ENCODE measurements at places on chromosomes 13 and 19.

- DNase-seq = no peak
Observed at GRCh38 chr13:82661126-82661525, 1221.1 kb downstream of the SLITRK1 start.

GRCh38 chr19:43790587-43790986 lies 9.8 kb upstream of the KCNN4 start:
- no peak for DNase-seq

DNA sequence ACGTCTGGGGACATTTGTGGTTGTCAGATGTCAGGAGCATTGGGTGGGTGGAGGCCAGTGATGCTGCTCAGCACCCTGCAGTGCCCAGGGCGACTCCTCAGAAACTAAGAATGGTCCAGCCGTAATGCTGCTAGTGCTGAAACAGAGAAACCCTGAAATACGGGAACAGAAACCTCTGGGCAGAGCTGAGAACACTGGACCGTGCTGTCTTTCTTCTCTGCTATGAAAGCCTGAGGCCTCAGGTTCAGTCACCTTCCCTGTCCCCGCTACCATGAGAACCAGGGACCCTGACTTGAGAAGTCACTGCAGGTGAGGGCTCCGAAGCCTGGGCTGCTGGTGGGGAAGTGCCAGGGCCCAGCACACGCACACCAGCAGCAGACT lies 13.4 kb downstream of the CAPS start:
- no peak for DNase-seq

DNA sequence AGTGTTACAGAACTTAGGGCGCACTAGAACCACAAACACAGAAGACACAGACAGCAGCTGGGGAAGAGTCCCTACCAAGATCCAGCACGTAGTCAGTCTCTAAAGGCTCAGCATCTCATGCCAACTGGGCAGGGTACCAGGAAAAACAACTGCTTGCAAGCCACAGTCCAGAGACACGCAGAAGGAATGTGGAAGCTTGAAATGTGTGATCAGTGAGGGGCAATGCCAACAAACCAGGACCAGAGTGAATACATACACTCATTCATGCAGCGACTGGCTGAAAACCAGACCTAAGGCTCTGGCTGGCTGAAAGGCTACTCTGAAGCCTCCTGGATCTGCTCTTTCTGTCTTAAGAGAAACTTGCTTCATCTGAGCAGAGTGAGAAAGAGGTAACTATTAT lies 1484.8 kb downstream of the EFNB2 start:
- DNase-seq = no peak

DNA sequence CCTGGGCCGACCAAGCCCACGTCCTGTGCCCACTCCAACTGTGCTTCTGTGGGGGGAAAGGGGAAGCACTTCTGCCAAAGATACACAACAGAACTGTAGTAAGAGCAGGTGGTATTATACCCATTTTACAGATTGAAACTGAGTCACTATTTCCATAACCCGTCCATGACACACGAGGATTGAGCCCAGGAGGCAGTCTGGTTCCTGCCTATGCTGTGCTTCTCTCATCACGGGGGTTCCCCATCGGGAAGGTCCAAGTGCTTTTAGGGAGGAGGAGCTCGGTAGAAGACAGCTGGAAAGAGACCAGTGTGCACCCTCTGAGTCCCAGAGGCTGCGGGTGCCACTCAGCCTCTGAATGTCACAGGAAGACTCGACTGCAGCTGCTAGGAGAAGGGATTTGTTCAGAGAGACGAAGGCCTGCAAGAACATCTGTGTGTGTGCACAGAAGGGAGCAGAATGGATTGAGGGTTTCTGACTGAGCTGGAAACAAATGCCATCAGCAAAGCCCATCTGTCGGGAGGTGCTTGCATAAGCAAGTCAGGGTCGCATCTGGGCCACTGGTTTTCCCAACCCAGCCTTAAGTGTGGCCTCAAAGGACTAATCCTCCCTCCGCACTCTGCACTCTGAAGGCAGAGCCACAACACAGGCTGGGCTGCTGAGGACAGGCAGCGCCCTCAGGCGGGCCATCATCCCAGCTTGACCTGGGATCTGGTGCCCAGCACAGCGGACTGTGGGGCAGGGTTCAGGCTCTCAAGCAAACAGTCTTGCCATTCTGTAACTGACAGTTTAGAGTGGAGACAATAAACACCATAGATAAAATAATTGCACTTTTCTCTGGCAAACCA lies 150.0 kb downstream of the DPF1 start:
- DNase-seq = no peak

GRCh38 chr13:94660695-94661326 lies 51.5 kb downstream of the SOX21 start:
- DNase-seq = peak; percentile 34

DNA sequence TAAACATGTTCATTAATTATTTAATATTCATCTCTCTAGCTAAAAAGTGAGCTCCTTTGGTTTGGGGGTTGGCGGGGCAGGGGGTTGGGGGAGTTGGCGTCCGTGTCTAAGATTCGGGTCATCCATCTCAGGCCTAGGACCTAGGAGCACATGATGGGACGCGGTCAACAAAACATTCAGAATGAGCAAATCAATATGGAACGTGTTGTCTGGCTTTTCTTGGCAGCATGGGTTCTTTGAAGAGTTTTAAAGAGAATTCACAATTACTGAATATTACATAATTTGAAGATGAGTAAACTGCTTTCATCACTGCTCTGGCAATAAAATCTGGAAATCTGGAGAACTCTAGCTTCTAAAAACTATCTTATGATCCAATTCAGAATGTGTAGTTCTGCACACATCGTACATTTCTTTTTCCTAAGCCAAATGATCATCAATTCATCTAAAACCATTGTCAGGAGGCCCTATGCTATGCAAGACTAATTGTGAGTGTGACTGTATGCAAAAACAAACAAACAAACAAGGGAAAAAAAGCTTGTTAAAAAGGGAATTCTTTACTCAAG lies 5.4 kb upstream of the ARGLU1 start:
- DNase-seq = no peak

- DNase-seq = no peak
Observed at GRCh38 chr19:46386996-46387712, 26.2 kb downstream of the CCDC8 start.

DNA sequence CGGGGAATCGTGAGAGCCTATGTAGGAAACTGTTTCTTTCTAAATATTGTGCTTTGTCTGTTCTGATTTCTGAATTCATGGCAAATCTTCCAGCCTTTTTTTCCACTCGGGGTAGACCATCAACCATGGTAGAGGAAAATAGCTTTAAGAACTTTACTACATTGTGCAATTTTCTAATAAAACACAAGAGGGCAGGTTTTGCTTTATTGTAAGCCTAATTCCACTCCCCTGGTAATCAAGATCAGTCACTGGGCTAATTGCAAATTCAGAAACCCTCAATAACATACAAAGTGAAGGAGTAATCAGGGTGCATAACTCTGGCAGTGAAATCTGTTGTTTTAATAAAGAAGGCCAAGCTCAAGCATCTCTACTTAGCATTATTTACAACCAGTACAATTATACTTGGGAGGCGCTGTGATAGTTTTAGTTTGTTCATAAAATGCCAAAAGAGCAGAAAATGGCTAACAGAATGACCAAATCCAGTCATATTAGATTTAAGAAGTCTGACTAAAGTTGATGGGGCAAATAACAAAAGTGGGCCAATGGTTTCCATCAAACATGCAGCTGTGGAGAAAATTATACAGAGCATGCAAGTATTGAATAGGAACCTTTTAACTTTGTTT lies 43.8 kb downstream of the DCT start:
- peak; percentile 36 for DNase-seq

DNA sequence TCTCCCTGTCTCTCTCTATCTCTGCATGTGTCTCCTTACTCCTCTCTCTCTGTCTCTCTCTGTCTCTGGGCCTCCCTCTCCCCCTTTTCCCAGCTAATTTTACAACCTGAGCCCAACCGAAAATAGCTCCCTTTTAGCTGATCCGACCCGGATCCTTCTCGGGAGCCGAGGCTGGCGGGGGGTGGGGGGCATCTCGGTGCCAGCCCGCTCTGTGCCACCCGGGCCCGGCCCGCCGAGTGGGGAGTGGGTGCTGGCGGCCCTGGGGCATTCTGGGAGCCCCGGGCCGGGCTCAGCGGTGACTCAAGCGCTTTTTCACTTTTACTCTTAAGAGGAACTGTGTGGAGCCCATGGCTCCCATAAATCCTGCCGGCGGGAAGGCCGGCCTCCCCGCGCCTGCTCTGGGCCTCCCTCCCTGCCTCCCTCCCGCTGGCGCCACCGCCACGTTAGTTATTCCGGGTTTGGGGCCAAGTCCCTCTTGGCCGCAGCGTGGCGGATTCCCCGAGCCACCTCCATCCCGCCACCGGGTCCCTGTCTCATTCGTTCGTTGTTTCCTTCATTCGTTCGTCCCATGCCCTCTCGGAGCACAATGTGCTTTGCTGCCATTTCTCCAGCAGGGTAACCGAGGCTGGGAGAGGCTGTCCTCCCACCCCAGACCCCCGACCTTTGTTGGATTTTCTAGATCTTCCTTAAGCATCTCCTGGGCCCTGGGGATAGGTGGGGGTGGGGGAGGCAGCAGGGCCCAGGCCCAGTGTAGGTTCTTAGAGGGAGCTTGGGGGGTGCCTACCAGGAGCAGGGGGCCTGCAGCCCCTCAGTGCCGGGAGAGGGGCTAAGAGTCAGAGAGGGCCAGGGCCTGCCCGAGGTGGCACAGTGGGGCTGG lies 3.2 kb downstream of the NFIC start:
- DNase-seq = no peak

DNA sequence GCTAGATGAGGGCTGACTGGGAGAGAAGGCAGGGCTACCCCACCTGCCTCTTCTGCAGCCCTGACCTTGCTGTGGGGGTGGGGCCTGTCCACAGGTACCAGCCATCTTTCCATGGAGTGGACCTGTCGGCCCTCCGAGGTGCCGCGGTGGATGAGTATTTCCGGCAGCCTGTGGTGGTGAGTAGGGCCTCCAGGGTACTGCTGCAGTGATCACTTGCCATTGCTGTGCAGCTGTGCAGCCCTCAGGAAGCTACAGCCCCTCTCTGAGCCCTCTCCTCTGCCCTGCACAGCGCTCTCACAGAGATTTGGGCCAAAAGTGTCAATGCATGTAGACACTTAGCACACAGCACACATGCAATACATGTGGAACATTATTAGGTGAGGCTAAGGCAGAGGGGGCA lies 11.8 kb downstream of the YIPF2 start:
- no peak for DNase-seq

- peak; percentile 15 for DNase-seq
Observed at GRCh38 chr13:97911311-97912138, 42.0 kb upstream of the IPO5 start.

DNA sequence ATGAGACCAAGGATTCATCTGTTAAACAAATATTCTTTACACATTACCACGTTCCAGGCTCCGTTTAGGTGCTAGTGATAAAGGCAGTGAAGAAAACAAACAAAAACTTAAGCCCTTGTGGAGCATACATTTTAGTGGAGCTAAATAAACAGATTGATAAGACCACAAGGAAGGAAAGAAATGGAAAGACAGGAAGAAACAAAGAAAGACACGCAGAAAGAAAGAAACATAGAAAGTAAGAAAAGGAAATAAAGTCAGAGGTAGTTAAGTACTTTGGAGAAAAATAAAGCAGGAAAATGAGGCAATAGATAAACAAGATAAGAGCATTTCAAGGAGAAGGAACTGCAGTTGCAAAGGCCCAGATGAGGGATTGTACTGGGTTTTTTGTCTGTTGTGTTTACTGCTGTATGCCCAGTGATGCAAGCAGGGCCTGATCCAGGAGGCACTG lies 998 bp downstream of the NFKBIB start:
- DNase-seq = no peak

DNA sequence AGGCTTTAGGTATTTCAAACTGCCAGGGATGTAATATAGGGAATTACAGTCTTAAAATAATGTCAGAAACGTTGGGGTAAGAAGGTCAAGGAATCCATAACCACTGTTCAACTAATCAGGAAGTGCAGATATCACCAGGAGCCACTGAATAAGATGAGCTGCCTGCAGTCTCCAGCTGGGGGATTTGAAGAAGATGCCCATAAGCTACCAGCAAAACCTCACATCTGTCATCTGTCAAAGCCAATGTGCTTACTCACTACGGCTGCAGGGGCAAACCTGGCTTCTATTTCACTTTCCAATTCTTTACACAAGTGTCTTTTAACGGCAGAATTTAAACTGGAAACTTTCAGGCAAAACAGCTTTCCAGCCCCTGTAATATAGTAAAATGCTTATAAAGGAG lies 1410.1 kb upstream of the ATXN8OS start:
- no peak for DNase-seq

DNA sequence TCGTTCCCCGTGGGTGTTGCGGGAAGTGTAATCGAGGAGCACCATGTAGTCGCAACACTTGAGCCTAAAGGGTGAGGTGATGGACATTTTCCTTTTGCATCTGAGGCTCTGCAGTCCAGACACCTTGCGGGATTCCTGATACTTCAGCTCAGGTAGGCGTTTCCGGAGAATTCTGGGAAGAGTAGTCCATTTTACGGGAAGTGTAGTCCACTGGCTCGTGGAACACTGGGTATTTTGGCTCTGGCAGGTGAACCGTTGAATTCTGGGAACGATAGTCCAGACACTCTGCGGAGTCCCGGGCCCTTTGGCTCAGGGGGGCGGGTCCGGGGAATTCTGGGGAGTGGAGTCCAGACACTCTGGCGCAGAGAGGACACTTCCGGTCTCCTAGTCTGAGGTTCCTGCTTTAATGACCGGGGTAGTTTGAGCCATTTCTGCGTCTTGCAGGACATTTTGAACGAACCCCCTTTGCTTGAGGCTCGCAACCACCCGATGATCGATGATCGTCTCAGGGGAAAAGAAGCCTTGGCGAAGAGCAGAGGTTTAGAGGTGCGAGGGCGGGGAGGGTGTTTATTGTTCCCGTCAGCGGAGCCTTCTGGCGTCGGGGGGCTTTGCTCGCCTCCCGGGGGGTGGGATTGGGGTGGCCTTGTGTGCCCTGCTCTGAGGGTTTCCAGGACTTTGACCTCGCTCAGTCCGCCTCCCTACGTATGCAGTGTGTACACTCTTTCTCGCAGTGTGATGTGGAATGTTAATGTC lies at the start of gene ZNF223:
Gene ZNF223, plus strand, starts transcription at position 387 of the 753 bp plus-strand sequence. CDS start 3,141 bp downstream, outside the sequence.
- peak; percentile 79 for DNase-seq
